ENCODE measurements at places on chromosomes 6 and 20.

GRCh38 chr20:25576783-25577530, 8.4 kb downstream of the NINL start:
- no peak for DNase-seq

GRCh38 chr6:25596928-25597818, 54.8 kb upstream of the SCGN start:
- no peak for DNase-seq

DNA sequence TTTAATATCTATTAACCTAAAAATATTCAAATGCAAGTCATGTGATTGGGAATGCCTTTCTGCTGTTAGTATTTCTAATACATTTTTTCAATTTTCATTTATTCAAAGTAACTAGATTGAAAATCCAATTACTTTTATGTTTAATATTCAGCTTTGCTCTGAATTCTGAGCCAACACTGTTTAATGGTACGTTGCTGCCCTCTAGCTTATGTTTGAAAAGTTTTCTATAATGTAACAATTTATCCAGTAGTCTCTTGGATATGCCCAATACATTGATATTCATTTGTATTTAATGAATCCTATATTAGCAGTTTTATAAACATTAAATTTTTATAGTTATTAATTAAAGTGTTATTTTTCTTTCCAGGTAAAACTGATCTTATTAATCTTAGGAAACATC, 47.4 kb downstream of the LGSN start:
- DNase-seq = no peak

DNA sequence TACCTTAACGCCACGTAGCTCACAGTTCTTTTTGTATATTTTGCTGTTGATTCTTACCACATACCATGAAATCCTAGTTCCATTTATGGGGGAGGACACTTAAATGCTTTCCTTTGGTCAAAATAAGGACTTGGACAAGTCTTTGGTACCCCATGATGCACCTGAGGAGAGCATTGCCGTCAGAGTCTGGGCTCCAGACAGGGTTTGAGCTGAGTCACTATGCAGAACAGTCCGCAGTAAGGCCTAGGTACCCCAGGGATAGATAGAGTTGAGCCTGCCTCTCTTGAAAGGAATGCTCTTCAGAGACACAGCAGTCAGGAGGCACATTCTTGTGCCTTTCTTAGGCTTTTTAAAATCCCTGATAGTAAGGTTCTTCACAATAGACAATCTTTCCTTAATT, 6.0 kb downstream of the PARD6B start:
- DNase-seq = no peak

- no peak for DNase-seq
Observed at GRCh38 chr6:156163311-156163710, 613.9 kb upstream of the ARID1B start.
